ENCODE measurements at places on chromosomes 6 and 20.

DNA sequence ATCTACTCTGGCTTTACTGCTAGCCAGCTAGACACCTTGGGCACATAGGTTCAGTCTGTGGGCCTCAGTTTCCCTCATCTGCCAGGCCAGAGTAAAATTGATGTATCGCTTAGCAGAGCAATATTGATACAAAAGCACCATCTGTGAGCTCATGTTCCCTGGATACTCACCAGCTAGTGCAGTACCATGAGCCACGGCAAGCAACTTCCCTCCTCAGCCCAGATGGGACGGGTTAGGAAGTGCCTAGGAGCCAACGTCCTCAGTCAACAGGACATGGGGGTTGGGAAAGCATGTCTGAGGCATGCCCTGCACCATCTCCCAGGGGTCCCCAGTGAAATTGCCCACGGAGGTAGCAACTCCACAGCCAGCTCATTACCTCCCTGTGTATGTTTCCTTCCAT is 258.3 kb downstream of the ANKRD60 start:
- DNase-seq = no peak

- DNase-seq = no peak
These were observed 119.2 kb upstream of the LAMA2 start for GRCh38 chr6:128763599-128764300.

DNA sequence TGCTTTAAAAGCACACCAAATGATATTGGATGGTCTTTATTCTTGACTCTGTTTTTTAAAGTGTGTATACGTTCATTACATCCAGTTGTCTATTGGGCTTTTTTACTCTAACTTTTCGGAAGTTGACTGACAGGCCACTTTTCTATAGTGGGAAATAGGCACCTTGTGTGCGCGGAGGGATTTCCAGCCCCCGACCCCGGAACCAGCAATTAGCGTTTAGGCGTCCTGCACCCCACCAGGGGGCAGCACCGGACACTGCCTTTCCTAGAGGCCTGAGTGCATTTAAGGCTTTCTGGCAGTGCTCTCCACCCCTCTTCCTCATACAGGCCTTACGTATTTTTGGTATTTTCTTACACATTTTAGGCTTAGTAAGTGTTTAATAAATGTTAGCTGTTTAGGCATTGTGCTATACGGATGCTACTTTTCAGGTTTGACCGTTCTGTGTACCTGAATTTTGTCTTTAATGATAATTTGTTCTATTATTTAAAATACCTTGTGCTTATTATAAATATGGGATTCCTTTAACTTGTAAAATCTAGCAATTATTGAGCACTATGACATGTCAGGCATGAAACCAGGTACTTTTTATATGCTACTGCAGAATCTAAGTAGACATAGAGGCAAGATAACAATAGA is 231.8 kb downstream of the BCKDHB start:
- no peak for DNase-seq

GRCh38 chr6:34600101-34600500 is 44.0 kb upstream of the SPDEF start:
- no peak for DNase-seq

GRCh38 chr6:53258774-53259155 is 90.0 kb downstream of the ELOVL5 start:
- DNase-seq = no peak

- DNase-seq = no peak
These were observed 123.8 kb downstream of the CDKAL1 start for GRCh38 chr6:20658053-20658452.

GRCh38 chr6:17885889-17886576 is 101.4 kb downstream of the KIF13A start:
- DNase-seq = no peak

- DNase-seq = no peak
These were observed 73.9 kb downstream of the WDR27 start for GRCh38 chr6:169627736-169628607.

DNA sequence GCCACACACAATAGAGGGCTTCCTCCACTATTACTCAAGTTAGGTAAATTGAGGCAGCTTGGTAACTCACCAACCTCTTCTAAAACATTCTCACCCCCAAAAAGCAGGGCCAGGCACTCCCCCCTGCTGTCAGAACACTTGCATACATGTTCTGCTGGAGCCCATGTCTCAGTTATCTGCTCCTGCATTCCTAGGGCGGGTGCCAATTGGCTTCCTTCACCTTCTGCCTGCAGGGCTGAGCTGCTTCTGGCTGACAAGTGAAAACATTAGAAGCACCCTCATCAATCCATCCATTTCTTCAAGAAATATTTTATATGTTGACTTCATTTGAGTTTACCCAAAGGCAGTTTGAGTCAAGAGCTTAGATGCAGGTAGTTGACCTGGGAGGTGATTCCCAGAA is 4.5 kb upstream of the ENTPD6 start:
- no peak for DNase-seq

GRCh38 chr6:72324591-72324990 is 297.3 kb upstream of the KCNQ5 start:
- no peak for DNase-seq

GRCh38 chr6:117728626-117729025 is 53.4 kb downstream of the NUS1 start:
- DNase-seq = no peak

DNA sequence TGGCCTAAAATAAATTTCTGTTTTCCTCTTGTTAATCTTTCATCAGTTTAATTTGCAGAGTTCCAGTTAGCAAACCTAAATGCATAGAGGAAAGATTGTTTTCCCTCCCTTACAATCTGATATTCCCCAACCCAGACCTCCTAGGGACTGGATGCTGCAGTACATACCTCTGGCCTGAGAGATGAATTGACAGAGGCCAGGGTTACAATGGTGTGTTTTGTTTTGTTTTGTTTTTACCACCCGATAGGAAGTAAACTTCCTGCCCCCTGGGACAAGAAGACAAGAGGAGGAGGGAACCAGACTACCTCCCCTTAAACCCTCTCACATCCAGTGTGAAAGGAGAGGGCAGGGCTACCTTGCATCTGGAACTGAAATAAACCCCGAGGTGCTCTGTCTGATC is 319.0 kb downstream of the LRFN2 start:
- DNase-seq = no peak

DNA sequence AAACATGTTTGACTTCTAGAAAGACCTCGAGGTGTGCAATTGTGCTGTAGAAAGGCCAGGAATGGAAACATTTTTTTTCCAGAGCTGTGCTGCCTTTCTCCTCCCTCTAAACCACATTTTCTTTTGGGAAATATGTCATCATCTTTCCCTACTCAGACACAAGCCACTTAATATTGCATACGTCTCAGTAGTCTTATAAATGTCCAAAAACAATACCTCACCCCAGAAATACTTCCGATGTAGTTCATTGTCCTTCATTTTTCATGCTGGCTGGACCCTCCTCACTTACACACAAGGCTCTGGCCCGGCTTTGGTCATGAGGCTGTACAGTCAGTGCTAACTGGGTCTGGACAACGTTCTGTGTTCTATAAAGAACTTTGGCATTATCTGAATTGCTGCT is 126.4 kb downstream of the SCML4 start:
- DNase-seq = no peak

DNA sequence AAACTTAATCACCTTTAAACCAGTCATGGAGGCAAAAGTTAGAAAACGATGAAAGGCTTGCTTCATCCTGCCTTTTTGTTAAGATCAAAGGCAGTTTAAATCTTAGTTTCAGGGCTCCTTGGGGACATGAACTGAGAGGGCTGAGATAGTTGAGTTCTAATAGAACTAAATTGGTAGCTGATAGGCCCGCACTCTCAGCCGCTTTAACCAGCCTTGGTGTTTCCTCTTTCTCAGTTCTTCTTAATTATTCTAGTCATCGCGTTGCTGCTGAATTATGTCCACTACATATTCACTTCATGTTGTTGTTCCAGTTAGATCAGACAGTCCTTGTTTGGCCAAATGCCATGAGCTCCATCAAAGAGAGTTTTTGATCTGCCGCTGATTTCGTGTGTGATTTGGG is 72.5 kb downstream of the ANKS1A start:
- no peak for DNase-seq

DNA sequence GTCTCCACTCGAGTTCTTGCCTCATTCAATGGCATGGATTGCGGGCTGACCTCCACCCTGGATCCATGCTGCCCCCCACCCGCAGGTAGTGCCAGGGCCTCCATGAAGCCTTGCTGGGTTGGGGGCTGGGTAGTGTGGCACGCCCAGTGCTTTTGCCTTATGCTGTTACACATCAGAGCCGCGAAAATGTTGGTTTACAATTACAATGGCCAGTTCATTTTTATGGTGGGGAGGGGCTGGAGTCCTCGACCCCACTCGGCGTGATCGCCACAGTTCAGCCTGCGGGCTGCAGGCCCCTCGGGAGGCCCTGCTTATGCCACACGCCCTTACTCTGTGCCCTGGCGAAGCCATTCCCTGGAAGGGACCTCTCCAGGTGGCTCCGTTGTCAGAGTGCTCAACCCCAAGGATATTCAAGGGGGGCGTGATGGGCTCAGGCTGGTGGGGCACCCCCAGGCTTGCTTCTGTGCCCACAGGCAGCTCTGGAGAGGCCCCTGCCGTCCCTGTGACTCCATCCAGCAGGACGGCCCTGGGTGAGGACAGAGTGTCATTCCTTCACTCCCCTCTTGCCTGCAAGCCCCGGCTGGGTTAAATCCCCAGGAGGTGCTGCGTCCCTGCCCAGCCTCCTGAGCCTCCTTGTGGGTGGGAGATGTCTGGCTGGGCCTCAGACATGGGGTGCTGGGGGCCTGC is 14.8 kb downstream of the ITPA start:
- no peak for DNase-seq

GRCh38 chr6:16265351-16266341 is 27.3 kb downstream of the GMPR start:
- DNase-seq = no peak

DNA sequence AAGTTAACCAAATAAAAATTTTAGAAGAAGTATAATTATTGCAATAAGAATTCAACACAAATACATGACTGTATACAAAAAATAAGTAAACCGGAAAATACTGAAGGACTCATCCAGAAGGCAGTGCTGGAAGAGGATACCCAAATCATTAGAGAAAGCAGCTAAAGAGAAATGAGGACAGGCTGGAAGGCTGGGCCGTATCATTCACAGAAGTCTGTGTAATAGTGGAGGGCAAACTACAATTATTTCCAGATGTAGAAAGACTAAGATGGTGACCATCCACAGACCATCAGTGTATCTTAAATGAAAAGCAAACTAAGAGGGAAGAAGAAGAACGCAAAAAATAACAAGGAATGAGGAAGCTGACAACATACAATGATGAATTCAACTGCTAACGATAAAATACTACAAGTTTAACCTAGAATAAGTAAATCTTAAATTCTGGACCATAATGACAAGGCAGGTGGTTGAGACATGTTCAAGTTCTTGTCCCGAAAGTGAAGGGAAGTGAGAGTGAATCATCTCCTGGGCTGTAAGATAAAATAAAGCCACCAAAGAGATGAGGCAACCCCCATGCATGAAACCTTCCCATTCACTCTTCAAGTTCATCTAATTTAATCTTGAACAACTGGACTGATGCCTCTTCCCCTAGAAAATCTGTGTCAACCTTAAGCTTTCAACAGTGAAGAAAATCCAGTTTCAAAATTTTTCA is 71.5 kb downstream of the SLC23A2 start:
- peak; percentile 23 for DNase-seq

- no peak for DNase-seq
These were observed 2.1 kb upstream of the ZKSCAN4 start for GRCh38 chr6:28254121-28254519.

DNA sequence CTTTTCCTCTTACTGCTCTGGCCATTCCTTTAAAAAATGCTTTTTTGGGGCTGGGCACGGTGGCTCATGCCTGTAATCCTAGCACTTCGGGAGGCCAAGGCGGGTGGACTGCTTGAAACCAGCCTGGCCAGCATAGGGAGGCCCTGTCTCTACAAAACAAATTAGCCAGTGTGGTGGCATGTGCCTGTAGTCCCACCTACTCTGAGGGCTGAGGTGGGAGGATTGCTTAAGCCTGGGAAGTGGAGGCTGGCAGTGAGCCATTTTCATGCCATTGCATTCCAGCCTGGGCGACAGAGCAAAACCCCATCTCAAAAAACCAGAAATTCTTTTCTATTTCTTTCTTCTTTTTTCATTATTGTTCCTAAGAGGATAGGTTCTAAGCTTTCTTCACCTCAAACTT is 36.9 kb upstream of the RNF144B start:
- DNase-seq = no peak

- DNase-seq = no peak
These were observed 34.5 kb downstream of the ABRACL start for GRCh38 chr6:139062932-139063646.

- DNase-seq = no peak
These were observed 8.2 kb upstream of the STMND1 start for GRCh38 chr6:17093686-17094085.

- DNase-seq = no peak
These were observed 6.6 kb upstream of the WTAP start for GRCh38 chr6:159720708-159721107.

- no peak for DNase-seq
These were observed 11.7 kb downstream of the ARFGEF2 start for GRCh38 chr20:48933017-48933766.

DNA sequence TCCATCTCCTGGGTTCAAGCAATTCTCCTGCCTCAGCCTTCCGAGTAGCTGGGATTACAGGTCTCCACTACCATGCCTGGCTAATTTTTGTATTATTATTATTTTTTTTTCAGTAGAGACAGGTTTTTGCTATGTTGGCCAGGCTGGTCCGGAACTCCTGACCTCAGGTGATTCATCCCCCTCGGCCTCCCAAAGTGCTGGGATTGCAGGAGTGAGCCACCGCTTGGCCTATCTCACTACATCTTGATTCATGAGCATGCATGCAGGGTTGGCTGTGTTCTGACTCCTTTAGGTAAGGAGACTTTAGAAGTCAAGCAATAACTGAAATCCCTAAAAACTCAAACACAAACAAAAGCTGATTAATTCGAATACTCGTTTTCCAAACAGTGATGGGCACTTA is 80.9 kb downstream of the GJA1 start:
- DNase-seq = no peak

DNA sequence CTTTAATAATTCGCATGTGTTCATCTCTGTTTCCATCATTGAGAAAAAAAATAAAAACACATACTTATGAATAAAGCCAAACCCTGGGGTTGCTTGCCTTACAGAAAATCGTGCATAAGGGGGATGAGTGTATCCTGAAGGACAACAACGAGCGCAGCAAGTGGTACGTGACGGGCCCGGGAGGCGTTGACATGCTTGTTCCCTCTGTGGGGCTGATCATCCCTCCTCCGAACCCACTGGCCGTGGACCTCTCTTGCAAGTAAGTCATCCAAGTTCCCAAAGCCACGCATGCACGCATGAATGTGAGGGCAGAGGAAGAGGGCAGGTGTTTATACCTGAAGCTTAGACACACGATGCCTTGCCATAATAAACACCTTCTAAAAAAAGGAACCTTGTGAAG is 20.9 kb upstream of the SNRNP48 start:
- DNase-seq = no peak
